Putamen (tissue), 1 donor: ENCODE measurements at places on chromosomes 12 and 14.

DNA sequence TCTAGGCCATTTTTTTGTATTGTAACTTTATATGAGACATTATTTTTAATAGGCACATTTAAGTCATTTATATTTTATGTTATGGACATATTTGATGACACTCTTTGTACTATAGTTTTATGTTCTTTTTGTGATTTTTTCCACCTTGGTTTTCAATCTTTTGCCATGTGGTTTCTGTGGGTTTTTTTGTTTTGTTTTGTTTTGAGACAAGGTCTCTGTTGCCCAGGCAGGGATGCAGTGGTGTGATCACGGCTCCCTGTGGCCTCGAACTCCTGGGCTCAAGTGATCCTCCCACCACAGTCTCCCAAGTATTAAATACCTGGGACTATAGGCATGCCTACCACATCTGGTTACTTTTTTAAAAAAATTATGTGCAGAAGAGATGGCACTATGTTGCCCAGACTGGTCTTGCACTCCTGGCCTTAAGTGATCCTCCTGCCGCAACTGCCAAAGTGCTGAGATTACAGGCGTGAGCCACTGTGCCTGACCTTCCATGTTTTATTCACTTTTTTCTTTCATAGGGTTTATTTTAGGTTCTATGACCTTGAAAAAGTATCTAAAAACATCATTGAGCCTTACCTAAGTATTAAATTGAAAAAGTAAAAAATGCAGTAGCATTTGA lies 16.3 kb downstream of the MSRB3 start:
- DNase-seq = no peak

- DNase-seq = no peak
Measured at GRCh38 chr14:95507174-95507573, 9.3 kb downstream of the SYNE3 start.

DNA sequence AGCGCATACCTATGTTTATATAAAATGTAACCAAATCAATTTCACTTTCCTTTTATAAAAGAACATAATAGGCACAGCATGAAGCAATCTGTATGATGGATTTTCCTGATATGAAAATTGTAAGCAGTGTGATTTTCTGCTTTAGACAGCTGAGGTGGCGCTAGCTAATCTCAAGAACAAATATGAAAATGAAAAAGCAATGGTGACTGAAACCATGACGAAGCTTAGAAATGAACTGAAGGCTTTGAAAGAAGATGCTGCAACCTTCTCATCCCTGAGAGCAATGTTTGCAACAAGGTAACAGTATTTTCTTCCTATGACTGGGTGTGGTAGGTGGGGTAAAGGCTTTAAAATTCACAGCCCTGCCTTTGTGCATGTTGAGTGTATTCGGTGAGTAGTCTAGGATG lies 65.0 kb upstream of the FGD4 start:
- DNase-seq = no peak

DNA sequence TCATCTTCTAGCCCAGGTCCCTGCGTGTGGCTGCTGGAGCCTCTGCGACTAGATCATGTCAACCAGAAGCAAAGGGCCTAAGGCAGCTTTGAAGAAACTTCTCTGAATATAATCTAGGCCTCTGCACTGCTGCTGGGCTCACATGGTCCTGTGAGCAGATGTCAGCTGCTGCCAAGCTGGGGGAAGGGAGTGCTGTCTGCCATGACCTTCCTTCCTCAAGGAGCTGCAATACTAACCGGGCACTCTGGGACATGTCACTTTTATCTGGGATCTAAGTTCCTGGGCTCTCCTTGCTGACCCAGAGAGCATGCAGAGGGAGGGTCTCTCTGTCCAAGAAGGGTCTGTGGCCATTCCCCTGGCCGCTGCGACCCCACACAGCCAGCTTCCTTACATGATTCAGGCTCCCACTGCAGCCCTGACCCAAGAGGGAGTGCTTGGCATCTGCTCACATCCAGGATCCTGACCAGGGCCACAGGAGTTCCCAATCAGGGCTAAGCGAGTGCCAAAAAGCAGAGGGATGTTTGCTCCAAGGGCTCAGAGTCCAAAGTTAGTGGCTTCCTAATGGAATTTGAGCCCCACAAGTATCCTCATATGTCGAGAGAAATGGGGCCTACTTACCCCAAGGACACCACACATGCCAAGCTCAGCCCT lies 74.0 kb downstream of the PLEKHG3 start:
- no peak for DNase-seq

GRCh38 chr14:71594821-71595220 lies 337.4 kb upstream of the RGS6 start:
- no peak for DNase-seq

DNA sequence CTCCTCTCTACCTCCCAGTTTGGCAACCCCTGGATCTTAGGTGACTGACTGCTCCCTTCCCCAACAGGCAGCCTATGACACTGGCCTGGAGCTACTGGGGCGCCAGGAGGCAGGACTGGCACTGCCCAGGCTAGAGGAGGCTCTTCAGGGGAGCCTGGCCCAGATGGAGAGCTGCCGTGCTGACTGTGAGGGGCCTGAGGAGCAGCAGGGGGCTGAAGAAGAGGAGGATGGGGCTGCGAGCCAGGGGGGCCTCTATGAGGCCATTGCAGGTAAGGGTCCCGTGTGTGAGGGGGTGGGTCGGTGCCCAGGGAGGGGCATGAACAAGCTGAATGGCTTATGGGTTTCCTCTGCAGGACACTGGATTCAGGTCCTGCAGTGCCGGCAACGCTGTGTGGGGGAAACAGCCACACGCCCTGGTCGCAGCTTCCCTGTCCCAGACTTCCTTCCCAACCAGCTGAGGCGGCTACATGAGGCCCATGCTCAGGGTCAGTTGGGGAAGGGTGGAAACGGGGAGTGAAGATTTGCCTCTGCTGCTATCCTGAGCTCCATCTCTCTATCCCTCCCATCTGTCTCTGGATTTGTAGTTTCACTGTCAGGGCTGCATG lies 2.2 kb downstream of the P3H3 start:
- no peak for DNase-seq

DNA sequence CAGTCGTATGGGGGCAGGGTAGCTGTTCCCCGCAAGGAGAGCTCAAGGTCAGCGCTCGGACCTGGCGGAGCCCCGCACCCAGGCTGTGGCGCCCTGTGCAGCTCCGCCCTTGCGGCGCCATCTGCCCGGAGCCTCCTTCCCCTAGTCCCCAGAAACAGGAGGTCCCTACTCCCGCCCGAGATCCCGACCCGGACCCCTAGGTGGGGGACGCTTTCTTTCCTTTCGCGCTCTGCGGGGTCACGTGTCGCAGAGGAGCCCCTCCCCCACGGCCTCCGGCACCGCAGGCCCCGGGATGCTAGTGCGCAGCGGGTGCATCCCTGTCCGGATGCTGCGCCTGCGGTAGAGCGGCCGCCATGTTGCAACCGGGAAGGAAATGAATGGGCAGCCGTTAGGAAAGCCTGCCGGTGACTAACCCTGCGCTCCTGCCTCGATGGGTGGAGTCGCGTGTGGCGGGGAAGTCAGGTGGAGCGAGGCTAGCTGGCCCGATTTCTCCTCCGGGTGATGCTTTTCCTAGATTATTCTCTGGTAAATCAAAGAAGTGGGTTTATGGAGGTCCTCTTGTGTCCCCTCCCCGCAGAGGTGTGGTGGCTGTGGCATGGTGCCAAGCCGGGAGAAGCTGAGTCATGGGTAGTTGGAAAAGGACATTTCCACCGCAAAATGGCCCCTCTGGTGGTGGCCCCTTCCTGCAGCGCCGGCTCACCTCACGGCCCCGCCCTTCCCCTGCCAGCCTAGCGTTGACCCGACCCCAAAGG lies 804 bp downstream of the GAPDH start:
- no peak for DNase-seq

DNA sequence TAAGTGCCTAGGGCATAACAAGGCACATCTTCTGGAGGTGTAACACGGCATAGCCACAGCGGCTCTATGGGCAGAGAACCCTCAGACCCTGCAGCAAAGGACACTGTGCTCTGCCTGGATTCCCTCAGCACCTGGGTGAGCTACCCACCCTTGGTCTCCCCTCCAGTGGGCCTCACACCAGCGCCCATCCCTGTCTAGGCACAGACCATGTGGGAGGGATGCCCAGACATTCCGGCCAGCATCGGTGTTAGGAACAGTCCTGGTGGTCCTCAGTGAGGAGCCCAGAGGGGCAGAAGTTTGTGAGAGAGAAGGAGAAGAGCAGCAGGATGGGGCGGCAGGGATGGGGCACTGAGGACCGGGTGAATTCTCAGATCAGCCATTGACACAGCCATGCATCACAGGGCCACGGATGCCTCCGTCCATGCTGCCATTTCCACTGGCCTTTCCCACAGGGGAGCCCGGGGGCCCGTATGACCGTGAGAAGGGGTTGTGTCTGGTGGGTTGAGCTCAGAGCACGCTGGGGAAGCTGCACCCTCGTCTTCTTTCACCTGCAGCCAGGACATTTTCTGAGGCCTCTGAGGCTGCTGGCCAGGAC lies 282.7 kb upstream of the SFSWAP start:
- no peak for DNase-seq

- no peak for DNase-seq
Measured at GRCh38 chr12:11624116-11624515, 25.4 kb upstream of the ETV6 start.

- DNase-seq = no peak
Measured at GRCh38 chr12:31218203-31219025, 107.5 kb downstream of the SINHCAF start.

- DNase-seq = no peak
Measured at GRCh38 chr14:103207388-103208072, 84.3 kb downstream of the TNFAIP2 start.

DNA sequence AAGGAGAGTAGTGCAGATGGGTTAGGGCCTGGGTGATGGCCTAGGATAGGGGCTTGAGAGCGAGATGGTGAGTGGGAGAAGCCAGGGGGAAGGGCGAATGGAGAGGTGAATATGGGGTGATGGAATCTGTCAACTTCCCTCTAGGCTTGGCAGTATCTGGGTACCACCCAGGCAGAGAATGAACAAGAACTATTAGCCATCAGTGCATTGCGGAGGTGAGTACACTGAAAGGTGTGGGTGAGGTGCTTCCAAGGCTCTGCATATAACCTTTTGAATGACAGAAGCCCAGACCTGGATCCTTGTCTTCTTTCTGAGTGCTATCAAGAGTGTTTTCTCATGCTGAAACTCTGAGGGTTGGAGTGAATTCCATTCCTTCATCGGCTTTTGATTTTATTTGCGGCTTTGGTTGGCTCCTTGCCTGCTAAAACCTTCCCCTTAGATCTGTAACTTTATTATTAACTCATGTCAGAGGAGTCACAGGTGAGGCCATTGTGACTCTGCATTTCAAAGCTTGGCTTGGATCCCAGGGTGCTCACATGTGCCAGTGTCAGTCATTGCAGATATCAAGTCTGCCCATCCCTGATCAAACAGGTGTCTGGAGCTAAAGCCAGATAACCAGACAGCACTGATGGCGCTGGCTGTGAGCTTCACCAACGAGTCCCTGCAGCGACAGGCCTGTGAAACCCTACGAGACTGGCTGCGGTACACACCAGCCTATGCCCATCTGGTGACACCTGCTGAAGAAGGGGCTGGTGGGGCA lies 18.6 kb downstream of the PEX5 start:
- peak; percentile 58 for DNase-seq

- no peak for DNase-seq
Measured at GRCh38 chr12:131356485-131357184, 354.3 kb upstream of the SFSWAP start.

DNA sequence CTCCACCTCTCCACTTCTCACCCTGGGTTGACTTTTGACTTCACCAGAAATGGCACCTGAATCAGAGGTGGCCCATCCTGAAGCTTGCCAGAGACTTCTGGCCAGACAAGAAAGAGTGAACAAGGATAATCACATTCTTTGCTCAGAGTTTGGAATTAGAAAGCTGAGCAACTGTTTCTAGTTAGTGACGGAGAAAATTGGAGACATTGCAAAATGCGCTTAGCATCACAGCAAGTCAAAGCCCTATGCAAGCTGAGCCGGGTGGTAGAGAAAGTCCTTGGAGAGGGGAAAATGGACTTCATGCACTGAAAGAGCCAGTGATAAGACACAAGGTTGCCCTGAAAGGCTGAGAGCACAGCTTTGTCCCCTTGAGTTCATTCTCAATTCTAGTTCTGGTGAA lies 161.8 kb downstream of the PAH start:
- no peak for DNase-seq

DNA sequence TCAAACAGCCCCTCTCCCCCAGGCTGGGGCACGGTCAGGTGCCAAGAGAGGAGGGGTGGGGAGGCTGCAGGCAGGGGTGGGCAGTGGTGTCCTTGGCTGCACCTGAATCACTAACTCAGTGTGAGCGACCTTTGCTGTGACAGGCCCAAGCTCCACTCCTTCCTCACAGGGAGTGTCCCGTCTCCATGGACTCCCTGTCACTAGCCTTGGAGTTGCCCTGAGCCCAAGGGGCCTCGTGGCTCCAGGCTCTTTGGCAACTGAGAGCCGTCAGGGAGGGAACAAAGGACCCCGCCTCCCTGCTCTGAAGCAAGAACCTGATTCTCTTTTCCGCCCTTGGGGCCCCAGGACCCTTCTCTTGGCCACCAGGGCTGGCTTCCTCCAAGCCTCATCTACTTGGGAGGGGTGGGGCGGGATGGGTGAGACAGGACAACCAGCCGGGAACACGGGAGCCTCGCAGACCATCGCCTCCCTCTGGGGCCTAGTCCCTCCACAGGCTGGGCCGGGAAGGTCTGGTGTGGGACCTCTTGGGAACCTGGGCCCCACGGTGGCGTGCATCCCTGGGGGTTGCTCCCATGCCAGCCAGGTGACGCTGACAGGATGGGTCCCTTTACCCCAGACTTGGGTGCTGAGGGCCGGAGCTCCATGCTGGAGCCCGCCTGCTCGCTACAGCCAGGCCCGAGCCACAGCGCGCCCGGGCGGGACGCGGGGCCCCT lies 935 bp upstream of the ADSS1 start:
- DNase-seq = no peak

DNA sequence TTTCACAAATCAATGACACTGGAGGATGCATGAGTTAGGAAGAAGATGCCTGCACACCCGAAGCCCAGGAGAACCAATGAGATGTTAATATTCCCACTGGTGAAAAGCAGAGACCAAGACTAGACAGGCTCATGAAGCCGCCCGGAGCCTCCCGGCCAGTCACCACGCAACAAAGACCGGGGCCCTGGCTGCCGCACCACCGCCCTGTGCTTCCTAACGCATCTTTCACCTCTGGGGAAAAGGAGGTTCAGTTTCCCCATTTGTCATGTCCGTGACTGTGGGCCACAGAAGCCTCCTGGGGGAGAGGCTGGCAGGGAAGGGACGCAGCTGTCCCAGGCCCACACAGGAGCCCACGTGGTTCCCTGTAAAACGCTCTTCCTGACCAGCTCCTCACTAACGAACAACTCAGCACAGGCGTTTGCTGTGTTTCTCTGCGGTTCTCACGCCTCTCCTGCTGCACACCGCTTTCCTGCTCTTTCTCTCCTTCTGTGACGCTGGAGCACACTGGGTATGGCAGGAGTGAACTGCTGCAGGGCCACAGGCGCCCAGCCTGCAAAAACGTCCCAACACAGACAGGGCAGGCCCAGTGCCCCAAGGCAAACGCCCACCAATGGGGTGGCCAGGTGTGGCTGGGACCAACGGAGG lies 10.8 kb downstream of the RIMBP2 start:
- no peak for DNase-seq
